Astrocyte (in vitro differentiated cells and primary cell): ENCODE measurements at places on chromosomes 2 and 18.

GRCh38 chr2:110714452-110715224, 17.7 kb upstream of the ACOXL start:
- DNase-seq, result no peak

DNA sequence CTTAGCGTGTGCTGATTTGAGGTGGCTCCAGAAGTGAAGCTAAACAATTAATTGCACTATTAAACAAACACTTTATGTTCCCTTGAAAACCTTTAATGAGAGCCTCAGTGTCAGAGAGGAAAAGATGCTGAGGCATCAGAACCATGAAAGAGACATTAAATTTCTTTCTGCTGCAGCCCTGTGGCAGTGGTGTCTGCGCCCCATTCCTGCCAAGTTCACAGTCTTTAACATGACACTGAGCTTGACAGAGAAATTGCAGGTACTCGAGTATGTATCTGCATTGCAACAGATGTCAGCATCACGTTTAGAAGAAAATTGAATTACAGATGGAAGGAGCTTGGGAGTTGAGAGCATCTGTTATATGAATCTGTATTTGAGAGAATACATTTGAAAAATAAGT, 111.3 kb upstream of the CREB1 start:
- no peak for DNase-seq

DNA sequence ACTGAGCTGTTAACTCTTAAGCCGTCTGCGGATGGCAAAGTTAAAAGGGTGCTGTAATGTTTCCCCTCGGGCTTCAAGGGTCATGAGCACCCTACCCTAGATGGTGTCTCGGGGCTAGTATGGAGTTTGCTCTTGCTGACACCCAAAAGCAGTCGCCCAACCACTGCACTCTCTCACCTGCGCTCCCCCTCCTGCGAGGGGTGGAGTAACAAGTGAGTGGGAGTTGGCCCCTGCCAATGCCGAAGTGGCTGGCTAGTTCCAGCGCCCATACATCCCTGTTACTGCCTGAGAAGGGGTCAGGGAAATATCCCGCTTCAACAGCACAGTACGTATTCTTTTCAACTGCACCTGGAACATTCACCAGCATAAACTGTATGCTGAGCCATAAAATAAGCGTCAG, 47.5 kb downstream of the FAM117B start:
- no peak for DNase-seq

- no peak for DNase-seq
These were observed 138.2 kb downstream of the MBD2 start for GRCh38 chr18:54086046-54086802.

DNA sequence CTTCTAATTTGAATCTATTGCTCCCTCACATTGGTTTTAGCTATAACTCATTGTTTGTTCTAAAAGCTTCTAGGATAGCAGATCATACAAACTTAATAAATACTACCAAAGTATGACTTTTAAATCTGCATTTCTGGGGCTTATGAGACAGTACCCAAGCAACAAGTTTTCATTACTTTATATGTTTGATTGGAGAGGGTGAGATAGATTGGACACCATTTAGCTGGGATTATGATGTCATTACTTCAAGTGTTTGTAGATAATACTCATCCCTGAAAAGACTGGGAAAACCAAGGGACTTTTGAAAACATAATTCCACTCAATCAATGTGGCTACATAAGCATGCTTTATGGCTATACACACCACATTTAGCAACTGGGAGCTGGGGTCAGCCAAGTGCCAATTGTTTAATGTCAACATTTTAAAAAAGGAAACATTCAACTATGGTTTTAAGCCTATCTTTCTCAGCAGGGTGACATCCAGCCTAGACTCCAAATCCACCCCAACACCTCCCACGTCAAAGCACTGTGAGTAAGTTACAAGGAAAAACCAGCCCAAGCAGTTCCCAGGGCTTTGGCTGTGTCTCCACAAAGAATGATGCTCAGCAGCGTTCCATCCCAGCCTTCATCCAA, 119.9 kb downstream of the ETAA1 start:
- DNase-seq, result peak; percentile 97

DNA sequence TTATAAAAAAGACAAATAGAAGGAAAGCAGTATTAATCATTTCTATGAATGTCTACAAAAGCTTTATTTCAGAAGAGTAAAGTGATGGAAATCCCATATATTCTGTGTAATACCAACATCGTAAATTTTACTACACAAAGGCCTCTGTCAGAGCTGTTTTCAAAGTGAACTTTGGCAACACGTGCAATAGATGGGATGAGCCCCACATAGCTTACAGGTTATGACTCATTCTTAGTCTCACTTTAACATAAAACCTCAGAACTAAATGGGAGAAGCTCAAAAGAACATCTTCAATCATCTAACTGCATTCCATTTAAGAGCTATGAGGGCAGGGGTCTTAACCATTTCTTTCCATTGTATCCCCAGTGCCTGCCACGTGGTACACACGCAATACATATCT, 11.5 kb downstream of the VPS4B start:
- peak; percentile 67 for DNase-seq

DNA sequence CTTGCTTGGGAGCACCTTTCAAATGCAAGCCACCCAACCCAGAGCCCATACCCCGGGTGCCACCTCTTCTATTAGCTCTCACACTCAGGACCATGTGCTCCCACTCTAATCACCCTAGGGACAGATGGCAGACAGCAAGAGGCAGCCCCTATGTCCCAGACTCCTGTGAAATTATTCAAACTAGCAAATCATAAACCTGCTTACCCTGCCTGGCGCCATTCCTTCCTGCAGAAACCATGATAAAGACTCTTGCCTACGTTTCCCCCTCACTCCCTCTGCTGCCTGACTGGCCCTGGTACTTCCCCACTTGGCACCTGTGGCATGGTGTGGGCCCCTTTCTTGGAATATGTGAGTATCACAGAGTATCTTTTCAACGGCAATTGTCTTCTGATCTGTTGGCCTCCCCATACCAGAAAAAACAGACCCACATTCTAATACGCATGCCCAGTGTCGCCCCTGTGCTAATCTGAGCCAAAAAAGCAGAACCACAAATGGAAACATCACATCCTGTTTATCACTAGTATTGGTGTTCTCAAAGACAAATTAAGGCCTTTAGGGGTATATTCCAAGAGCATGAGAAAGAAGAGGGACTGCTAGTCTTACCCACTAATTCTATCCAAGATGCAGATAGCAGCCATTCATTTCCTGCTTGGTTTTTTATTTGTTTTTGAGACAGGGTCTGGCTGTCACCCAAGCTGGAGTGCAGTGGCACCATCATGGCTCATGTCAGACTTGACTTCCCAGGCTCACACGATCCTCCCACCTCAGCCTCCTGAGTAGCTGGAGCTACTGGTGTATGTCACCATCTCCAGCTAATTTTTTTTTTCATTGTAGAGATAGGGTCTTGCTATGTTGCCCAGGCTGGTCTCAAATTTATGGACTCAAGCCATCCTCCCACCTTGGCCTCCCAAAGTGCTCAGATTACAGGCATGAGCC, 44.1 kb upstream of the TTC39C start:
- no peak for DNase-seq

GRCh38 chr2:181163139-181163538, 182.7 kb downstream of the UBE2E3 start:
- no peak for DNase-seq

DNA sequence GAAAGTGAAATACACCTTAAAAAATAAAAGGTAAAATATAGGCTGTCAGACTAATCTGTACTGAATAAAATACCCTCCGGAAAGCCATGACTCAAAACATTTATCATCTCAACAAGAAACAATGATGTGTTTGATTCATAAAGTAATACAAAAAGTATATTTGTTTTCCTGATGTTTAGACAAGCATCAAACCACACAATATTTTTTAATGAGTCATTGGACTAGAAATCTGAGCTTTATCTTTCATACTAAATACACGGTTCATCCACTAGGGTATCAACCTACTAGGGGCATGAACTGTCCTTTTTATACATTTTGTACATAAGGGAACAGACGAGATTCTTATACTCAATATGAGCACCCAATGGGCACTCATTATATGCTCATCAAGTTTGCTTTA, 31.3 kb downstream of the CD226 start:
- no peak for DNase-seq

DNA sequence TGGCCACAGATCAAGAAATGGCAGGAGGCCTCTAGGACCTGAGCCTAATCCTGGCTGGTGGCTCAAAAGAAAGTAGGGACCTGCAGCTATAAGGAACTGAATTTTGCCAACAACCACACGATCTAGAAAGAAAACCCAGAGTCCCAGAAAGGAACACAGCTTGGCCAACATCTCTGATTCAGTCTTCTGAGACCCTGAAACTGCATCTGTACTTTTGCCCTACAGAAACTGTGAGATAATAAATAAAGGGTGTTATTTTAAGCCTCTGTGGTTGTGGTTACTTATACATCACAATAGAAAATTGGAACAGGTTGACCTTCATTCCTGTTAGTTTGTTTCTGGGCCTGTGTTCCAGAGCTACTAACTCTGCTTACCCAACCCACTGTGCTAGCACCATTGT, 356.8 kb upstream of the ST6GAL2 start:
- DNase-seq, result no peak

DNA sequence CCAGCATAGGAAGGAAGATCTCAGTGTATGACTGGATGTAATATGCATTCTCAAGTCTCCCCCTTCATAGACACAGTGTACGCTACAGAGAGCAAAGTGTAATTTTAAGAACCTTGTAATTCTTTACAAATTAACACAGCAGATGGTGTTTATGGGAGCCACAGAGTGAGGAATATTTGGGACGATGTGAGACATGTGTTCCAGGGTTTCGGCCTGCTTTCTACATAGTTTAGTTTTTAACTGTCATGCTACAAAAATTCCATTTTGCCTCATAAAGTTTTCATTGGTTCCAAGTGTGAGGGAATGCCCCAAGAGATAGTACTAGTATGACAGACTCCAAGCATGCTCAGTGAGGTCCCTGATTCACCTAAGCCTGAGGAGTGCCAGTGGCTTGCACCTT, 76.2 kb upstream of the LRRTM1 start:
- DNase-seq, result no peak

DNA sequence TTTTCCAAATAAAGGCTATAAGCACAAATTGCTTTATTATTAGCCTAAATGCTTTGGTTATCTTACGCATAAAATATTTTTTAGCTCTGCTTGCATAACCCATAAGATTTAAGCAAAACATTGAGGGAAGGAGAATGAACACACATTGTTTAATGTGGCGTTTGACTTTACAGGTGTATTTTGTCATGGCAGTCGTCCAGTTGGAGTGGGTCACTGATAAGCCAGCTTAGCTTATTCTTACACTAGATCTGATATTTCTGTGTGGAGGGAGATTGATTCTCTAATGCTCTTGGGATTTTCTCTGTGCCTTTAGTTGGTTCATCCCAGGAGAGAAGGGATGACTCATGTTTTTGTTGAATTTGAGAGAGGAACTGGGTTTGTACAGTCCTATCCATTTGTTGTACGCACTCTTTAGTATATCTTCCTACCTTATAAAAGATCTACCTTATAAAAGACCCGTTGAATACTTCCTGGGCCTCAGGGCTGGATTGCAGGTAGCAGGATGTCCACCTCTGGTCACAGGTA, 47.5 kb upstream of the ACYP2 start:
- peak; percentile 46 for DNase-seq

DNA sequence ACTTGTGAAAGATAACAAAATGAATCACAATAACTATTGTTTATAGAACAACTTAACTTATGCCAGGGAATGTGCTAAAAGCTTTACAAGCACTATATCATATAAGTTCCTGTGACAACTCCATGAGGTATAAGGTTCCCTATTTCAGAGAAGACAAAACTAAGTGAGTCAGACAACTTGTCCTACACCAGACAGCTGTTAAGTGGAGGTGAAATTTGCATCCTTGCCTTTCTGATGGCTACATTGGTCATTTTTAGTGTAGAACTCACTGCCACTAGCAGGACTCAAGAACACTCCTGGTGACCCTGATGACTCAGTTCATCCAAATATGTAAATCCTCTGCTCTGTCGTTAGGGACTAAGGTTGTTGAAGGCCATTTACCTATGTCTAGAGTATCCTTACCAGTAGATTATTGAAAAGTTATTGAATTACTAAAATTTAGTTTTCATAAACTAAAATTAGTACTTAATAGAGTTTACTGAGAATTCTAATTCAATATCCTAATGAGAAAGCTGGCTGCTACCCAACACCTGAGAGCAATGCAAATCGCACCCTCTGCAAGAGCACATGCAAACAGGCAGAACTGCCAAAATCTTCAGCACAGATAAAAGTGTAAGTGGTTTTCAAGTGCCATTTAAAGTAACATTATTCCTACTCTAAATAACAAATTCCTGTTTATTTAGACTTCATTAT, 636.2 kb downstream of the NRXN1 start:
- DNase-seq, result no peak

GRCh38 chr18:55735199-55735855, 147.3 kb upstream of the TCF4 start:
- no peak for DNase-seq

- no peak for DNase-seq
These were observed 5.4 kb downstream of the VIT start for GRCh38 chr2:36701918-36702317.

GRCh38 chr2:32289165-32289999, 11.7 kb downstream of the YIPF4 start:
- peak; percentile 73 for DNase-seq

- peak; percentile 55 for DNase-seq
These were observed 94.7 kb upstream of the ARHGAP15 start for GRCh38 chr2:143034292-143035074.

GRCh38 chr18:41858761-41859555, 96.1 kb upstream of the PIK3C3 start:
- DNase-seq, result no peak

GRCh38 chr2:236666646-236667204, 97.1 kb downstream of the ACKR3 start:
- no peak for DNase-seq

GRCh38 chr2:142330458-142330857, 199.6 kb upstream of the LRP1B start:
- DNase-seq, result no peak

DNA sequence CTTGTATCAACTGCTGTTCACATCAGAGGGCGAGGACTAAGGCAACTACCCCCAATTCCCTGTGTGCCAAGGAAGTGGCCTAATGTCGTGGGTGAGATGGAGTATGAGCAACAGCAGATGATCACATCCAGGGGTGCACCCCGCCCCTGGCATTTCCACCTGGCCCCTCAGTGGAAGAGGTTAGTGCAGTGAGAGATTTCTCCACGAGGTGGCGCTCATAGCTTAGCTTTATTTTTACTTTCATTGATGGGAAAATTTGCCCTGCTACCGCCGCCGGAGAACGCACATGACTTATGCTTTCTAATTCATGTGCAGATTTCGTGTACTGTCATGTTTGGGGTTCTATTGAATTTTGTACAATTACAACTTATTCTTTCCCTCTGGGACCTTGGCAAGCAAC, 470.6 kb upstream of the MEX3C start:
- DNase-seq, result peak; percentile 4

- DNase-seq, result no peak
These were observed 188.6 kb upstream of the GATA6 start for GRCh38 chr18:21980744-21981143.

- no peak for DNase-seq
These were observed 20.6 kb upstream of the EXOC6B start for GRCh38 chr2:72846171-72847095.

- peak; percentile 59 for DNase-seq
These were observed 20.6 kb downstream of the RPL37A start for GRCh38 chr2:216519154-216519762.

GRCh38 chr2:230666885-230667712, 45.5 kb upstream of the CAB39 start:
- DNase-seq, result peak; percentile 56
